HCEC 1CT (cell line): ENCODE measurements at places on chromosomes 5 and 9.

DNA sequence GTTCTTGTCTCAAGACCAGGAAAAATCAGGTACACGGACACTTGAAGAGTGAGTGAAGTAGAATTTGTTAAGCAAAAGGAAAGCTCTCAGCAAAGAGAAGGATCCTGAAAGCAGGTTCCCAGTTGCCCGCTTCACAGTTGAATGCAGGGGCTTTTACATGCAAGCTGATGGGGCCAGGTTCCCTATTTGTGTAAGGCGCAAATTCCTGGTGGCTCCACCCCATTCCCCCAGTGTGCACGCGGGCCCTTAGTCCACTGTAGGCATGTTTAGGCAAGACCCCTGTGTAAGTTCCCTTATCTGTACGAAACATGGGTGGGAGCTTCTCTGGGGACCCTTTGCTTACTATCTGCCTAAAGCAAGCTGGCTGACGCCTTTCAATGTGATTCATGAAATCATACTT, 2.7 kb upstream of the AGTPBP1 start:
- DNase-seq: no peak

GRCh38 chr5:132408456-132408855, 38.9 kb downstream of the SLC22A5 start:
- no peak for DNase-seq

- DNase-seq: no peak
Observed at GRCh38 chr9:90770182-90770738, 31.4 kb upstream of the SYK start.

GRCh38 chr9:134839455-134840125, 41.0 kb upstream of the FCN2 start:
- DNase-seq: no peak

- DNase-seq: peak; percentile 23
Observed at GRCh38 chr5:52947208-52947607, 41.9 kb upstream of the ITGA2 start.

DNA sequence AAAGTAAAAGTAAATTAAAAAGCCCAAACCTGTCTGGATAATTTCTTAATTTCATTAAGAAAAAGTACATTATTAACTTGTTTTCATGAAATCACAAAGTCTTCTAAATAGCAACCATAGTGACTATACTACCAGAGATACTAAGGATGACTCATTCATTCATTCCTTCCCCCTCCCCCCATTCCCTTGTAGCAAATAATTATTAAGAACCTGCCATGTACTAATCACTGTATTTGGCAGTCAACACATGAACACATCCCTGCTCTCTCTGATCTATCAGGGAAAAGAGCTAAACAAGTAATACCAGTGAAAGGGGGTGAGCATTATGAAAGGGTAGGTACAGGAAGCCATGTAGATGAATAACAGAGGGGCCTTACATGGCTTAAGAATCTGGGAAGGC, 203.9 kb downstream of the CWC27 start:
- DNase-seq: peak; percentile 9

DNA sequence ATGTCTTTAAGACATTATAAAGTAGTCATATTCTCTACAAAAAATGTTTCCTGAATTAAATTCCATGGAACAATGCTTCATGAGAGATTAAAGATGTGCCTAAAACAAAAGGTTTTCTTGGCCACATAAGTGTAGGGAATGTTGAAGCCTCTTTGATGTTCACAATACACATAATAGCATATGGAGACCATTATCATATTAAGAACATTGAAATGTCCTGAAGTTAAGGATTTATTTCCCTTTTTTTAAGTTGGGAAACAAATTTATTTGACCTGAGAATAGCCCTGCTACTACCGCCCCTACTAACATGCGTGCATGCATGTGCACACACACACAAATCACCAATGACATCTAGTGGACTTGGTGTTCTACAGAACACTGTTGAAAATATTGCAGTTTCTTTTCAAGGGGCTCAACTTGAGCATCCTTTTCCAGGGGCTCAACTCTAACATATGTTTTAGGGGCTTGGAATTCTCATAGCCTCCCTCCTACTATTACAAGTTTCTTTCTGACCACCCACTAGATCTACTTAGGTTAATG, 124.9 kb upstream of the C6 start:
- DNase-seq: no peak

GRCh38 chr9:127989094-127989493, 8.3 kb upstream of the EEIG1 start:
- DNase-seq: no peak

- DNase-seq: no peak
Observed at GRCh38 chr5:133889271-133889905, 79.0 kb downstream of the C5orf15 start.
